ENCODE measurements at places on chromosomes 2 and 18. TPM values are rescaled to one million over a fixed set of nuclear protein-coding genes. Genes with fewer than 3 reads are reported as not detected.

The MATN3 gene
- not detected for total RNA-seq

The IL1RL2 gene
- total RNA-seq, result not detected

The LGALSL gene
- 0.83 TPM for total RNA-seq

The SPC25 gene
- 51.6 TPM for total RNA-seq

The PDE11A gene
- total RNA-seq, result not detected

The PGAP1 gene
- 42.0 TPM for total RNA-seq
